ENCODE measurements at places on chromosomes 11 and 22.

GRCh38 chr22:24417200-24417599, 10.2 kb upstream of the ADORA2A start:
- DNase-seq: no peak

DNA sequence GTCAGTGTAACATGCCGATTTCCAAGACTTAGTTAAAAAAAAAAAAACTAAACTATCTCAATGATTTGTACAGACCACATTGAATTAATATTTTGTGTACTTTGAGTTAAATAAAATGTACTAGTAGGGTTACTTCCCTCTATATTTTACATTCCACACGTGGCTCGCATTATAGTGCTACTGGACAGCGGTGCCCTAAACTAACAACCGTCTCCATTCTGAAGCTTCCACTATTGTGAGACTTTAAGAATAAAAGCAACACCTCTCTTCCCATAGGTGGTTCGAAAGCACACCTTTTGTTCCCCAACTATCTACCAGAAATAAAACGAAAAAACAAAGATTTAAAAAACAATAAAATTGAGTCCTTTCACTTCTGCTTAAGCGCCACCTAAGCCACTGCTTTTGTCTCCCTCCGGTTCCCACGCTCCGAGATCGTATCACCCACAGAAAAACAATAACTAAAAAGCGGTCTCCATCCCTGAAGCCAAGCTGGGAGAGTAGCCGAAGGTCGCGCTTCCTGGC, 380 bp upstream of the TTC17 start:
- DNase-seq: no peak

GRCh38 chr22:49488943-49489342, 338.7 kb downstream of the BRD1 start:
- no peak for DNase-seq

DNA sequence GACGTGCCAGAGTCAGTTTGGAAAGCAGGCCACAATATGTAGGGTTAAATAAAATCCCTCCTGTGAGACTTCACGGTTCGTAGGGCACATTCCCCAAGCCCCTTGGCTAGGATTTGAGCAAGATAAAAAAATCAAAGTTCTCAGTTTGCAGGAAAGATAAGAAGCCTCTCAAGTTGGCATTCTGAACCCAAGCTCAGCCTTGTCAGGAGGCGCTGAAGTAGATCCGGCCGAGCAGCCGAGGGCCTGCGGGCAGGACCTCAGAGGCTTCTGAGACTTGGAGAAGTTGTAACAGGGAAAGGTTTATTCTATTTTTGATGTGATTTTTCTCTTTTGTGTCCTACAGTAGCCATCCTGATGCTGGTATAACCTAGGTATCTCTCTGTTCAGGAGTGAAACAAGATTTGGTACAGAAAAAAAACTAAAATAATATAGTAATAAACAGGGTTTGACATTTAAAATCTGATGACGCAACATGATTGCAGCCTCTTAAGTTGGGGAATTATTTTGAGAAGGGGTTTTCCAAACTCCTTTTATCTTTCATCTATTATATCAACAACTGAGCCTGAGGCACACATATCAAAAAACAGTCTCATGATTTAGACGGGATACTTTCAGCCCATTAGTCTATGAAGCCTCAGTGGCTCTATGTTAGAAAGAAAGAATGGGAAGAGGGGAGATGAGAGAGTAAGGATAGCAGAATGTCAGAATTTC, 10.1 kb downstream of the PATE2 start:
- DNase-seq: no peak

- DNase-seq: no peak
Measured at GRCh38 chr11:90737444-90738050, 514.7 kb upstream of the CHORDC1 start.

GRCh38 chr11:93608364-93608763, 53.1 kb upstream of the CEP295 start:
- DNase-seq: no peak

GRCh38 chr22:28594797-28595462, 84.7 kb downstream of the TTC28 start:
- peak; percentile 78 for DNase-seq

DNA sequence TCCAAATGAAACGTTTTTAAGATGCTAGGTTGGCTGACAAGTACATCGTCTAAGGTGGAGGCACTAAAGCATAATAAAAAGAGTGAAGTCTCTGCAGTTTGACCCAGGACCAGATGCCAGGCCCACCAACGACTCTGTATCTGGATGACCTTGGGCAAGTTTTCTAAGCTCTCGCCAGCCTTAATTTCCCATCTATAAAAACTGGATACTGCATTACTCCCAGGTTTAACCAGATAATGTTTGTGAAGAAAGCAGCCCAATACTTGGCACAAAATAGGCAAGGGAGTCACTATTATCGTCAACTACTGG, 49.0 kb downstream of the FAM83F start:
- DNase-seq: no peak

DNA sequence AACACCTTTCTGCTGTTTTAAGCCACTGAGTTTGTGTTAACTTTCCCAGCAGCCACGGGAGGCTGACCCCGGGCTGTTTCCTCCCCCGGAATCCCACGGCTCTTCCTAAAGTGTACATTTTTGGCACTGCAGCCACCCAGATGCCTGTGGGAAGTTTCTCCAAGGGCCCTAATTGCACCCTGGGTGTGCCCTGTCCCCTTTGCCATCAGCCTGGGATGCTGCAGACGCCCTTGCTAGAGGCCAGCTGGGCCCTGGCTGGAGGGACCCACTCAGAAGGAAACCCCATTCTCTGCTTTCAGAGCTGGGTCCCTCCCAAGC, 883.3 kb downstream of the BRD1 start:
- no peak for DNase-seq

- peak; percentile 23 for DNase-seq
Measured at GRCh38 chr11:6397636-6398035, 7.4 kb downstream of the SMPD1 start.

DNA sequence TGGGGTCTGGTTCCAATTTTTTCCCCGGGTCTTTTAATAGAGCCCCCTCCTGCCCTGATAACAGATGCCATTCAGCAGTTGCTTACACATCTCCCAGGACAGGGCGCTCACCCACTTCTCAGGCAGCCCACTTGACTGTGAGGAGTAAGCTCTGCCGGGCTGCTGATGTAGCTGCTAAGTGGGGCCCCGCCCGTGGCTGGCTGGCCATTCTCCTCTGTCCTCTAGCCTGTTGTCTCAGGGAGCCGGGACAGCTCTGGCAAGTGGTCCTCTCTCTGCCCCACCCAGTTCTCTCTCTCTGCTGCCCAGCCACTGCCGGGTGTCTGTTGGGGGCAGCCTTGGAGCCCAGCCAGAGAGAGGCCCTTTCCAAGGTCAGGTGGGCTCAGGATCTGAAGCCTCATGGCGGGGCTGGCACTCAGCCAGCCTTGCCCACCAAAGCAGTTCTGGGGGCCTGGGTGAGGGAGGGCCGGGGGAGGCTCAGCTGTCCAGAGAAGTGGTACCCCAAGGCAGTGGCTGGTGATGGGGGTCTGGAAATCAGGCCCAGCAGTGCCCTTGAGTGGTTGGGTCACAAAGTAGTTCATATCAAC, 8.9 kb downstream of the KCNJ4 start:
- DNase-seq: no peak

DNA sequence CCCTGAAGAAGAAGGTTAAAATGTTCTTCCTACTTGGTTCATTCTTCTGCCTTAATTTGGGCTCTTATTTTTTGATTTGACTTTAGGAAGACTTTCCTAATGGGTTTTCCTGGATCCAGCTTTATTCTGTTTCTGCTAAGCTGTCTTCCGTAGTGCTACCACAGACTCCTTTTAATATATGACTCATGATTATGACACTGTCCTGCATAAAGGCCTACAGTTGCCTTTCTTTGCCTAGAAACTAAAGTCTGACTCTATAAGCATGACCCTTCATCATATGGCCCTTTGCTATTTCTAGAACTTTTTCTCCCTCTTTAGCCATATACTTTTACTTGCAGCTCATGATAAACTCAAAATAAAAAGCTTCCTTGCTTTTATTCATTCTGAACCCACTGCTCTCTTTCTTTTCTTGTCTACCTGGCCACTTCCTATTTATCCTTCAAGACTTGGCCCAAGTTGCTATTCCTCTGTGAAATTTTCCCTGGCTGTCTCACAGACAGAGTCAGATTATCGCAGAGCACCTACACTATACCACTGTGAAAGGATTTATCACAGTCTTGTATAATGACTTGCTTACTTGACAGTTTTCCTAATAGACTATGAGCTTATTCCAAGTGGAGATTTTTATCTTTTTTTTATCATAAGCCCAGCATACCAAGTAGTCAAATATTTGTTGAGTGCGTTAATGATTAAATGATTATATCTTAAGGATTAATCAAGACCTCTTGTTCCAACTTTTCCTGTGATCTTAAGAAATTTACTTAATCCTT, 24.7 kb downstream of the TBCEL start:
- no peak for DNase-seq

- DNase-seq: no peak
Measured at GRCh38 chr22:28366856-28367255, 312.8 kb downstream of the TTC28 start.

DNA sequence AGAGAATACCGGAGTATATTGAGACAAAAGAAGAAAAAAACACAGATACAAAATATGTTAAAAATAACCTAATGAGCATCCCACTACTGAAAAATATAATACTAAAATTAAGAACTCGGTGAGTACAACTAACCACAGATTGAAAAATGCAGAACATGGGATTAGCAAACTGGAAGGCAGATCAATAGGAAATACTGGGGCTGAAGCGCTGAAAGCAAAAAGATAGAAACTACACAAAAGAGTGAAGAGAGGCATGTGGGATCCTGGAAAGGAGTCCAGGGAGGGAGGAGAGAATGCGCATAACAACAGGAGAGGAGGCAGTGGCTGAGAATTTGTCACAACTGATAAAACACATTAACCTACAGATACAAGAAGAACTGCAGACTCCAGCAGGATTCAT, 159.3 kb downstream of the EFCAB6 start:
- DNase-seq: no peak

DNA sequence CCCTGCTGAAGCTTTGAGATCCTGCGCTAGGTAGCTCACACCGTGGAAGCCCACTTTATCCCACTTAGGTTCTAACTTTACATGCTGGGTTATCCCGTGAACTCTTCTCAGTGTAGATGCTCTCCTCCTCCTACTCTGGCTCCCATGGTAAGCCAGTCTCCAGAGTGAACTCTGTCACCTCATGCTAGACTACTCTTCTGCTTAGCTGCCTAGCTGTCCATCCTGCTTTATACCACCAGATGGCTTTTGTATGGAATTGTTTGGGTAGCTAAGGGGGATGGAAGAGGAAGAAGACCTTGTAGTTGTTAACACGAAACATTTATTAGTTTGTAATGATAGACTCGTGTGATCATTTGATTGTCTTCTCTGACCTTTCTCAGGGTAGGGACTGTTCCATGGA, 46.8 kb downstream of the EMSY start:
- no peak for DNase-seq

DNA sequence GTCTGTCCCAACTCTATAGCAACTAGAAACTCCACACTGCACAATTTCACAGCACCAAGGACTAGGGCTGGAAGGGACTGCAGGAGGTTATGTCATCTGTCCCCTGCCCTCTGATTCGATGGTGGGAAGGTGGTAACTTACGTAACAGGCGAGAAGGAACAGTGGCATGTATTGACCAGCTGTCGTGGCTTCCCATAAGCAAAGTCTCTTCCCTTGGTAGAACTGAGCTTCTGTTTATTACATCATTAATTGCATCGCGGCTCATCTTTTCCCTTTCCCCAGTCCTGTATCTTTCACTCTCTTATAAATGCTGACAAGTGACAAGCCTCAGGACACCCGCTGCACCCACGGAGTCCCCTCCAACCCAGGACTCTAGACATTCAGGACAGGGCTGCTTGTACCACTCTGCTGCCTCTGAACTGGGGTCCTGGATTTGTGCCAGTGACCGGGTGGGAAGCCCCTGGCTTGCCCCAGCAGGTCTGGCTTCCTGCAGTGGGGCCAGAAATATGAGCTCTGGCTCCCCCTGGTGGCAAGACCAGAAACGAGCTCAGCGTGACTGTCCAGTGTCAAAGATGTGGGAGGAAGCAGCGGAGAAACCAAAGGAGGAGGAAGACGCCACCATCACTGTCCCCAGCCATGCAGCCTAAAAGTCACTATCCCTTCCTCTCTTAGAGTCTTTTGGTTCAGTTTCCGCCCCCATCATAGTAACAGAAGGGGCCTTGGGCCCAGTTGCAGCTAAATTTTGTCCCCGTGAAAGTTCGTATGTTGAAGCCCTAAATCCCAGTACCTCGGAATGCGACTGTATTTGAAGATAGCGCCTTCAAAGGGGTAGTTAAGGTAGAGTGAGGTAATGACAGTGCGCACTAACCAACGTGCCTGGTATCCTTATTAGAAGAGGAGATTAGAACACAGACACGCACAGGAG, 84.5 kb downstream of the ISX start:
- peak; percentile 45 for DNase-seq

Measured in fibroblast of skin of scalp (primary cell).